ENCODE measurements at places on chromosomes 12 and 14.

GRCh38 chr14:76677534-76678145, 83.6 kb upstream of the VASH1 start:
- no peak for DNase-seq

- no peak for DNase-seq
Observed at GRCh38 chr12:13044906-13045299, 722 bp downstream of the FAM234B start.

DNA sequence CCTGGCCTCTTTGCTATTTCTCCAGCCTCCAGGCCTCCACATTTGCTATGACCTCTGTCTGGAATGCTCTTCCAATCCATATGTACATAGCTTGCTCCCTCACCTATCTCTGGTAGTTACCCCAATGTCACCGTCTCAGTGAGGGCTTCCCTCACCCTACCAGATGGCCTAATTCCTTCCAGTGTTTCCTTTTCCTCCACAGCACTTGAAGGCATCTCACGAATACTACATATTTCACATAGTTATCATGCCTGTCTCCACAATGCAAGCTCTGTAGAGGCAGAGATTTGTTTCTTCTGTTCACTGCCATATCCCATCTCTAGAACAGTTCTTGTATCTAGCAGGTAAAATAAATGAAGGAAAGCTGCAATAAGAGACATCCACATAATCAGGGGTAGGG, 21.3 kb upstream of the HSP90B1 start:
- no peak for DNase-seq

DNA sequence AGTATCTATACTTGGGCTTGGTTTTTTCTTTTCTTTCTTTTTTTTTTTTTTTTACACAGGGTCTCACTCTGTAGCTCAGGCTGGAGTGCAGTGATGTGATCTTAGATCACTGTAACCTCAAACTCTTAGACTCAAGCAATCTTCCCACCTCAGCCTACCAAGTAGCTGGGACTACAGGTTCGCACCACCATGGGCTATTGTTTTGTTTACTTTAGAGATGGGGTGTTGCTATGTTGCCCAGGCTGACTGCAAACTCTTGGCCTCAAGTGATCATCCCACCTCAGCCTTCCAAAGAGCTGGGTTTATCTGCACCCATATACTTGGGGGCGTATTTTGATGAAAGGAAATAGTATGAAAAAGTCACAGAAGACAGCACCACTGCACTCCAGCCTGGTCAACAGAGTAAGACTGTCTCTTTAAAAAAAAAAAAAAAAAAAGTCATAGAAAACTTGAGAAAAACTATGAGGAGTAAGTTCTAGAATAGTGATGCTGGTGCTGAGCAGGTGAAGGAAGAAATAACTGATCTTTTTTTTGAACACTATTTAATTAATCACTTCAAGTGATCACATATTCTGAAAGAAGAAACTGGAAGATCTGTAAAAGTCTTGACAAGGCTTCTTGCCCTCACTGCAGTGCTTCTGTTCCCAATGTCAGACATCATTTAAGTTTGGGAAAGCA, 53.8 kb upstream of the NPFF start:
- no peak for DNase-seq

DNA sequence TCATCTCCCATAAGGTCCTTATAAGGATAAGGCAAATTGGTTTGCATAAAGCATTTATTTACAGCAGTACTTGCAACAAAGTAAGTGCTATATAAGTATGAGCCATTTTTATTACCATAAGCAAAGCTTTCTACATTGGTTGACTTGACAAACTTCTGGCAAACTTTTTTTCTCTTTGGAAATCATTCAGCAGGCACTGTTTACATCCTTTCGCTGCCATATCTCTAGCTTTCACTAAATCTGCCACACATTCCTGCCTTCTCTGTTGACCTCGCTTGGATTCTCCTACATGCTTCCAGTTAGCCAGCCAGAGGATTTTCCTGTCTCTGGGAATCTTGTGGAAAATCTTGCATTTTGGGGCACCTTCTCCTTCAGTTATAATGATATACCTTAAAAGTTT, 21.8 kb upstream of the HDAC7 start:
- DNase-seq = no peak

DNA sequence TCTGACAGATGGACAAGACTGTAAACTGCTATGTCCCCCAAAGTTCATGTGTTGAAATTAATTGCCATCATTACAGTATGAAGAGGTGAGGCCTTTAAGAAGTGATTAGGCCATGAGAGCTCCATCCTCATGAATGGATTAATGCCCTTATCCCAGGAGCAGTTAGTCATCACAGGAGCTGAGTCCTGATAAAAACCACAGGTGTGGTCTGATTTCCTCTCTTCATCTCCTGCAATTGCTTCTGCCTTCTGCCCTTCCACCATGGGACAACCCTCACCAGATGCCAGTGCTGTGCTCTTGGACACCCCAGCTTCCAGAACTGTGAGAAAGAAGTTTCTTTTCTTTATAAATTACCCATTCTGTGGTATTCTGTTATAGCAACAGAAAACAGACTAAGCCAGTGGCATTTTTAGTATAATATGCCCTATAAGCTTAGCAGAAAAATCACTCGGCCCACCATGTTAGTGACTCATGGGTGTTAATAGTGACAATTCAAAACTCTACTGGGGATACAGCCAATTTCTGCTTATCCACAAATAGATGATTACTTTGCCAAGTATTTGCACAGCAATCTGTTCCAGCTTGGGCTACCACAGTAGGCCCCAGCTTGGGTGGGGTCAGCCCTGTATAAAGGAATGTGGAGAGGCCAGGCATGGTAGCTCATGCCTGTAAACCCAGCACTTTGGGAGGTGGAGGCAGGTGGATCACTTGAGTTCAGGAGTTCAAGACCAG, 129.0 kb upstream of the BCL2L14 start:
- no peak for DNase-seq

DNA sequence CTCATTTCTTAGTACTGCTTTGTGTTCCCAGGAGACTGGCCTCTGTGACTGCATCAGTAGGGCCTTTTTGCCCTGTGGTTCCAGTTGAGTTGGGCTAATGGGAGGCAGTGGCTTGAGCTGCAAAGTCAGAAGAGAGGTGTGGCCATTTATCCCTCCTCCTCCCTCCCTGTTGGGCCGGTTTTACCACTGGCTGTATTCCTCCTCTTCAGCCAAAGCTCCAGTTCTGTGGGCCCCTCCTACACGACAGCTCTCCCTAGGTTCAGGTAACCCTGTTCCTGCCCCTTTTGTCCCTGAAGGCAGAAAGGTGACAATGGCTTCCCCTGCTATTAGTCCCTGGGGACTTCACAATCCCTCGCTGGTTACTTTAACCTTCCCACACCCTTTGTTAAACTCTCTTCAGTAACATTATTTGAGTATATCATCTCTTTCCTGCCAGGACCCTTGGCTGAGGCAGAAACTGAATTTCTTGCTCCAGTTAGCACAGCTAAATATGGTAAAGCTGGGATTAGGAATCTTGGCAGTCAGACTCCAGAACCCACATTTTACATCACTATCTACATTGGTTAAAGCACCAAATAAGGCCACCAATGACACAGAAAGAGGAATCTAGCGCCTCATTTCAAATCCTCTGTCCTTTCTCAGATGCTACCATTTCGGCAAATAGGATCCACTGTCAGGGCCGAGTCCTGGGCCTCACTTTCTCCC, 121.9 kb upstream of the SLC35F4 start:
- DNase-seq = no peak

DNA sequence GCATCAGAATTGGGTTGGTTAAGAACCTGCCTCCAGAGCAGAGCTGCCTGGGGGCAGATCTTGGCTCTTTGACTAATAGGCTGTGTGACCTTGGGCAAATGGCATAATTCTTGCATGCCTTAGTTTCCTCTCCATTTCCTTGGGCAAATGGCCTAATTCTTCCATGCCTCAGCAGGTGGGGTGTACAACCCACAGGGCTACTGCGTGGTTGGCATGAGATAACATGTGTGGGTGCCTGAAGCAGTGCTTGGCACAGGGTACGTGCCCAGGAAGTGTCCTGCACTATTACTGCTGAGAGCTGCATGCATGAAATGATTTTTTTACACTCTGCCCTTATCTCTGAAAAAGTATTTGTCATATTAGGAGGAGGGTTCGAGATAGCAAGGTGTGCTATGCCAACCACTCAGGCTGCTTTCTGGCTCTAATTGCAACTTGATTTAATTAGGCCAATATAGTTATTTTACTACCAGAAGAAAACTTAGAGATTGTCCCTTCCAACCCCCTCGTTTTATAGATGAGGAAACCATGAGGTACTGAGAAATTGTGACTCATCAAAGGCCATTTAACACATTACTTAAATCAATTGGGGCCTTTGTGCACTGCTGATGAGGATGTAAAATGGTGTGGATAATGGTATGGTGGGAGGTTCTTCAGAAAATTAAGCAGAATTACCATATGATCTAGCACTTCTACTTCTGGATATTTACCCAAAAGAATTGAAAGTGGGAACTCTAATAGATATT, 161.6 kb upstream of the HIF1A start:
- no peak for DNase-seq

GRCh38 chr14:78450669-78451318, 280.6 kb downstream of the NRXN3 start:
- DNase-seq = no peak

DNA sequence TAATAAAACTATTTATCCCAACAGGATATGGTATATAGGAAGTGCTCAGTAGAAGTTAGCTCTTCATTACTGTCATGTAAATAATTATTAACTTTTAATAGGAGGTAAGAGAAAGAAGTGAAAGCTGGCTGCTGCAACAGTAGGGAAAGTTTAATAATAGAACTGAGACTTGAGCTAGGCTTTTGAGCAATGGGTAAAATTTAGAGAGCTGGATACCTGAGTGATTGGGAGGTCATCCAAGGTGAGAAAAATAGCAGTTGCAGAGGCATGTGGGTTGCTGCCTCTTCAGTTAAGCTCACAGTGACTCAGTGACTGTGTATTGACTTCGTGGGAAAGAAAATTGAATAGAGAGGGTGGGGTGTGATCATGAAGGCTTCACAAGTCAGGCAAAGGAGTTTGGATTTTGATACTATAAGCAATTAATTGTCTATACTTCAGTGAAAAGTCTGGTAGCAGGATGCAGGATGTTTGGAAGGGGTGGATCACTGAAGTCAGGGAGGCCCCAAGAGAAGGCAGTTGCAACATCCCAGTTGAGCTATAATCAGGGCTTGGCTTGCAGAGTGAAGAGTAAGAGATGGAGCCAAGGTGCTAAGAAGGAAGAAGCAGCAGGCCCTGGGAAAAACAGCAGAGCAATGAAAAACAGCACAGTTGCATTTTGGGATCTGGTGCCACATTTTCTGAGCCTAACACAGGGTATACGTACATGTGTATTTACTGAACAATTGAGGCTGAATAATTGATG, 172.0 kb upstream of the FRMD6 start:
- no peak for DNase-seq

Measured in stimulated activated CD4-positive, alpha-beta T cell treated with anti-CD3 and anti-CD28 coated beads, Interleukin-1b, Interleukin-23, amount 100 ng/mL, for 1 hour (primary cell).